D721Med (cell line): ENCODE measurements at places on chromosomes 12 and 14.

DNA sequence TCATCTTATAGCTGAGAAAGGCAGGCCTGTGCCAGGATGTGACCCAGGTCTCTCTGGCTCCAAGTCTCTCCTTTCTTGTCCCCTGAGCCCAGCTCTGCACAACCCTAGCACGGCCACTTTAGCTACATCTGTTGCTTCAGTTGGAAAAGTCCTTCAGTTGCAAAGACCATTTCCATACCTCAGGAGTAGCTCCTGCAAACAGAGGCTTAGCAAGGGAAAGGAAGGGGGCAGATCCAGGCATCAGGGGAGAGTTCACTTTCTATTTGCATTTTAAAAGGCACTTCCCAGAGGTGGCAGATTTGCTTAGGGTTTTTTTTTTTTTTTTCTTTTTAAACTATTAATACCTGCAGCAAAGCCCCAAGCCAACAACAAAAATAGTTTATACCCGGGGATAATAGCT is 3.0 kb upstream of the PITPNM2 start:
- DNase-seq, result no peak

GRCh38 chr14:60563113-60563512 is 54.2 kb downstream of the SIX6 start:
- no peak for DNase-seq

DNA sequence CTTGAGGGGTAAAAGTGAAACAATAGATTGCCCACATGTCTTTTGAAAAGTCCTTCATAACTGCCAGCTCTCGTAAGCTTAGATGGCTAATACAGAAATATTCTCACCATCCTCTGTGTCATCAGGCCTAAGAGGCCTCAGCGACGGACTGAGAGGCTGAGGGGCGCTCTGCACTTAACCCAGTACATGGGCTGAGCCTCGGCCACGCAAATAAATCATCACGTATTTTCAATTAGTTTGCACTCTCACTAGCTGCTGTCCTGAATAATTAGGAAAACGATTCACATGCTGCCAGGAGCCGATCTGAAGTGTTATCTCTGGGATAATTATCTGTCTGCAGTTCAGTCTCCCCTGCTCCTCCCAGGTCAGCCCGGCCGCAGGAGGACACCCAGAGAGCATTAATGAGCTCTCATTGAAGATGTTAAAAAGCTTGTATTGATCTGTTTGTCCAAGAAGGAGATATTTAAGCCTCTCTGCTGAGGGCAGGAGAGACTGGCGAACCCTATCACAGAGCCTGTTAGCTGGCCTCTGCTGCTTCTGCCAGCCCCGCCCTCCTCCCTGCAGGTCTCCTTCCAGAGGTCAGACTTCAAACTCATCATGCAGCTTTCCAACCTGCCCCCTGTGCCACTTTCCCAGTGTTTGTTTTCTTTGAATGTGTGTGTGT is 1051.3 kb downstream of the VRK1 start:
- DNase-seq, result no peak

DNA sequence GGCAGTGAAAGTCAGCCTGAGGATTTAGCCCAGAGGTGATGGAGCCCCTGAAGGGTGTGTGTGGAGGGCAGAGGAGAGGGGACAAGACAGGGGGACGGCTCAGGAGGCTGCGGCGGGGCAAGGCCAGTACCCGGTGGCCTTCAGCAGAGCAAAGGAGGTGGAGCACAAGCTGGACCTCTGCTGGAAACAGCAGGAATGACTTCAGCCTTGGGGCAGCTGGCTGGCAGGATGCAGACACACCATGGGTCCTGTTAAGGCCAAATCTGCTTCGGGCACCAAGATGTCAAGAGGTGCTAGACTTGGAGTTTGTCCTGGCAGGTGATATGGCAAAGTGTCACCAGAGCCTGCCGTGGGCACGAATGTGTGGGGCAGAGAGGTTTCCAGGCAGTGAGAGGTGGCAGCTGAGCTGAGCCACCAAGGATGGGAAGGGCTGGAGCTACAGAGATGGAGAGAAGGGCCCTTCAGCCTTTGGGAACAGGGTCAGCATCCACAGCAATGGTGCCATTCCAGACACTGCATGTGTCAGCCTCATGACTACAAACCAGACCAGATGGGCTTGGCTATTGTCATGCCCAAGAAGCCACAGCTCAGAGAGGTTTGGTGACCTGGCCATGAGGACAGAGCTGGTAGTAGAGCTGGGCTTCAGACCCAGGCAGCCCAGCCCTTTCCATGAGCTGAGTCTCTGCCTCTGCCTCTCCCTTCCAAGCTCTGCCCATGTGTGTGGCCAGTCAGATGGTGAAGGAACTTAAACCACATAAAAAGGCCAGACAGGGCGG is 91.9 kb downstream of the LGMN start:
- DNase-seq, result no peak

- no peak for DNase-seq
Observed at GRCh38 chr14:90820958-90821357, 4.7 kb upstream of the TTC7B start.

GRCh38 chr12:91887957-91888356 is 257.7 kb downstream of the BTG1 start:
- DNase-seq, result no peak

DNA sequence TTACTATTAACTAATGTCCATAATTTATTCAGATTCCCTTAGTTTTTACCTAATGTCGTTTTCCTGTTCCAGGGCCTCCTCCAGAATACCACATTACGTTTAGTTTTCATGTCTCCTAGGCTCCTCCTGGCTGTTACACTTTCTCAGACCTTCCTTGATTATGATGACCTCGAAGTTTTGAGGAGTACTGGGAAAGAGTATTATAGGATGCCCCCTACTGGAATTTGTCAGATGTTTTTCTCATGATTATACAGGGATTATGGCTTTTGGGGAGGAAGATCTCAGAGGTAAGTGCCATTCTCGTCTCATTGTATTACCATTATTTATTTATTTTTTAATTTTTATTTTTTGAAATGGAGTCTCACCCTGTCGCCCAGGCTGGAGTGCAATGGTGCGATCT is 17.7 kb upstream of the C1S start:
- no peak for DNase-seq

DNA sequence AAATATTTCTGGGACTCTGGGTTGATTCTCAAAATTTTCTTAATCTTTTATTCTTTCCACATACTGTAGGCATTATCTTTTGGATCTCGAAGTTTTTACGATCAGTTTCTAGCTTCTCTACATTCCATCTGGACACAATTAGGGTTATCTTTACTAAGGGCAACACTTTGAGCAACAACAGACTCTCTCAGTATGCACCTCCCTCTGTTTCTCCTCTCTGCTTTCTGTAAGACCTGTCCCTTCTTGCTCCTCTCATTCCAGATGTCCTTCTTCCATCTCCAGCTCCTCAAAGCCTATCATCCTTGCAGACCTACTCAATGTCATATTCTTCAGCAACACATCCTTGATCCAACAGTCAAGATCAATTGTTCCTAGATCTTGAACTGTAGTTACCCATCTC is 457.0 kb downstream of the SLC6A15 start:
- DNase-seq, result no peak

GRCh38 chr12:308511-308910 is 45.9 kb upstream of the SLC6A13 start:
- no peak for DNase-seq

GRCh38 chr14:29810682-29811081 is 117.0 kb downstream of the PRKD1 start:
- no peak for DNase-seq

GRCh38 chr12:54051874-54052437 is 1.7 kb upstream of the HOXC4 start:
- no peak for DNase-seq

- no peak for DNase-seq
Observed at GRCh38 chr12:41436076-41436475, 248.0 kb downstream of the PDZRN4 start.

DNA sequence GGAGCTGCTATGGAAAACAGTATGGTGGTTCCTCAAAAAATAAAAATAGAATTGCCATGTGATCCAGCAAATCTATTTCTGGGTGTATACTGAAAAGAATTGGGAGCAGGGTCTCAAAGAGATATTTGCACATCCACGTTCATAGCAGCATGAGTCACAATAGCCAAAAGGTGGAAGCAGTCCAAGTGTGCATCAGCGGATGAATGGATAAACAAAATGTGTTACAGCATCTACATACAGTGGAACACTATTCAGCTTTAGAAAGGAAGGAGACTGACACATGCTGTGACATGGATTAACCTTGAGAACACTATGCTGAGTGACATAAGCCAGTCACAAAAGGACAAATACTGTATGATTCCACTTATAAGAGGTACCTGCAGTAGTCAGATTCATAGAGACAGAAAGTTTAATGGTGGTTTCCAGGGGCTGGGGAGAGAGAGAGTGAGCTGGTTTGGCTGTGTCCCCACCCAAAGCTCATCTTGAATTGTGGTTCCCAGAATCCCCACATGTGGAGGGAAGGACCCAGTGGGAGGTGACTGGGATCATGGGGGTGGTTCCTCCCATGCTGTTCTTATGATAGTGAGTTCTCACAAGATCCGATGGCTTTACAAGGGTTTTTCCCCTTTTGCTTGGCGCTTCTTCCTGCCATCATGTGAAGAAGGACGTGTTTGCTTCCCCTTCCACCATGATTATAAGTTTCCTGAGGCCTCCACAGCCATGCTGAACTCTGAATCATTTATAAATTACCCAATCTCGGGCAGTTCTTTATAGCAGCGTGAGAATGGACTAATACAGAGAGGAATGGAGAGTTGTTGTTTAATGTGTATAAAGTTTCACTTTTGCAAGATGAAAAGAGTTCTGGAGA is 17.6 kb upstream of the TBC1D30 start:
- no peak for DNase-seq

DNA sequence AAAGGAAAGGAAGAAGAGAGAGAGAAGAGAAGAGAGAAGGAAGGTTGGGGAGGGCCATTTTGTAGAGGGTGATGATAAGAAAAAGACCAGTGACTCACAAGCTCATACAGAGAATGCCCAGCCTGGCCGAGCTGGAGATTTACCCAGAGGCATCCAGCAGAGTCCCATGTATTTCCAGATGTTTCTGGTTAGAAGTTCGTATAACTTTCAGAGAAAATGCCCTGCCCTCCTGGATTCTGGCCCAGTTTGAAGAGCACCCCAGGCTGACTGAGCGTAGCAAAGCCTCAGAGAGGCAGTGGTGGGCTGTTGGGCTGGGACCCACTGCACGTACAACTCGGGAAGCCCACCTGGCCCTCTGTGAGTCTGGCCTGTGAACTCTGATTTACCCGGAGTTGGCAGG is 221.8 kb downstream of the SLC41A2 start:
- no peak for DNase-seq

- DNase-seq, result no peak
Observed at GRCh38 chr12:68967046-68967445, 34.1 kb upstream of the CPM start.

DNA sequence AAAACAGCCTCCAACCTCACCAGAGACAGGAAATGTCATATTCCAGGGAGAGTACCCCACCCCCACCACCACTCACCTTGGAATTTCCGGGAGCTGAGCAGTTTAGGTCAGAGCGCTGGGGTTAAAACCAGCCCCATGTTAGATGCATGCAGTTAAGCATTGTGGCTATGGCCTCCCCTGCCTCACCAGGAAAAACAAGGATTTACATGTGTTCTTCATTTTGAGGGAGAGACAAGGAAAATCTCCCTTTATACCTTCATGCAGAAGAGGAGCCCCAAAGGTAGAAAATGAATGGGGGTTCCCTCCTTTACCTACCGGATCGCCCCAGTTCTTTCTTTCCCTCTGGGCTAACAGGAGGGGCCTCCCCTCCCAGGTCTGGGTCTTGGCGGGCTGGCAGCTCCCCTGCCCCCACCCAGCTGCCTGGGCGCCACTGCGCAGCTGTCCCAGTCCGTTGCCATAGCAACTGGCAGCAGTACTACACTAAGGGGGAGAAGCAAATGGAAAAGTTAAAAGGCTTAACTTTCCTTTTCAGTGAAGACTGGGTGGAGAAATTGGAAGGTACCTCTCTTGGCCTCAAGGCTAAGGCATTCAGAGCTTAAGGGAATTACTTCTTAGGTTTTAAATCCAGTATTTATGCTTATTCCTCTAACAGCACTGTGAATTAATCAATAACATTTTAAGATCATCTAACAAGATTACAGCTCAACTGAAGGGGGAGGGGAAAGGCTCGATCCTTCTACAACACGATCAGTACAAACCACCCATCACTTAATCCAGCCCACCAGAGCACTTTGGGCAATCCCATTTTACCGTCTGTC is 20.5 kb downstream of the CBX5 start:
- no peak for DNase-seq
